ENCODE measurements at places on chromosomes 2 and 18.

GRCh38 chr2:15178946-15179345 is 382.2 kb downstream of the NBAS start:
- DNase-seq = no peak

DNA sequence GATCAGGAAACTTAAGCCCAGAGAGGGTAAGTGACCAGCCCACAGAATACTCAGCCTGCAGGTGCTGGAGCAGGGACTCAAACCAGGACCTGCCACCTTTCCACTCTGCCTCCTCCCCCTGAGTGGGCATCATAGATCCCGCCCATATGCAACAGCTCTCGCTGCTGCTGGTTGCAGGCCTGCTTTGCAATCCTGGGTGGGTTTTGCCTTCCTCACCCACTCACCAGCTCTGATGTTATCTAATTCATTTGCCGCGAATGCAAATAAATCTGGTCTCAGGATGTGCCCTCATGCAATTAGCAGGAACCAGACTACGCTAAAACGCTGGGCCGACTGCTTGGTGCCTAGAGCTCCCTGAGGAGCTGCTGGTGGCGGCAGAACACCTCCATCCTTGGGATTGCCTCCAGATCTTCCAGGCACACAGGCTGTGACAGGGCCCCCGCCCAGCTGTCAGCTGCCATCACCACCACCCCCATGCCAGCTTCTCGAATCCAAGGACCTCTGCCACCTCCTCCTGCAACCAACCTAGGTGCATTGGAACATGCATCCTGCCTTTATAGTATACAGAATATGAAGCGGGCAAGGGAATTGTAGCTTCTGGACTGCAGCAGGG is 28.8 kb downstream of the CNGA3 start:
- DNase-seq = no peak

DNA sequence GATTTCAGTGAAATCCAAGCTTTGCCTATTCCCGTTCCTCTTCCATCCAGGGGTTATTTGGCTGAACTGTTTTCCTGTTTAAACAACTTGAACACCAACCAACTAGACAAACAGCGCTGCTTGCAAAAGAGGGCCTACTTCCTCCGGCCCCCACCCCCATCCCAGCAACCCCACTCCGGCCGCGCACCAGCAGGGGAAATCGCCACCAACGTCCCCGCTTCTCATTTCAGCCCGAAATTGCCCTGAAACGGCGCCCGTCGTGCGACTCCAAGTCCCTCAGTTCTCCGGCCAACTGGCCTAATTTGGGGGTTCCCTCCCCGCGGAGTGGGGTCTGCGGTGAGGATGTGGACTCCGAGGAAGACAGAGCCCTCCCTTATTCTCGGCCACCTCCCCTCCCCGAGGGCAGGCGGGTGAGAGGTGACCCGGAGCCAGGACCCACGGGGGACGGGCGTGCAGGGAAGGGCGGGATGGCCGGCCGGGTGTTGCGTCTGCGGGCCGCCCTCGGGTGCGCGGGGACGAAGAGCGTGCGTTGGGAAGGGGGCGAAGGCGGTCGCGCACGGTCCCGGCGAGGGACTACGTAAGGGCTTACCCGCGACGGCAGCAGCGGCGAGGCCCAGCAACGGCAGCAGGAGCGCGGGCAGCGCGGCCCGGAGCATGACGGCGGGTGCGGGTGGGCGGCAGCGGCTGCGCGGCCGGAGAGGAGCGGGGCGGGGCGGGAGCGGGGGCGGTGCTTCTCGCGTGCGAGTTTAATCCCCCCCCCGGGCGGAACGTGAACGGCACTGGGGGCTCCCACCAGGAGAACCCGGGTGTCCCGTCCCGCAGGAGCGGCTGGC is at the start of gene CD302:
Gene CD302 (minus strand): TSS at position 666 of the 833 bp plus-strand sequence. CDS start 10 bp downstream, at position 656.
- no peak for DNase-seq

GRCh38 chr18:69980982-69981804 is 33.5 kb upstream of the CD226 start:
- no peak for DNase-seq

DNA sequence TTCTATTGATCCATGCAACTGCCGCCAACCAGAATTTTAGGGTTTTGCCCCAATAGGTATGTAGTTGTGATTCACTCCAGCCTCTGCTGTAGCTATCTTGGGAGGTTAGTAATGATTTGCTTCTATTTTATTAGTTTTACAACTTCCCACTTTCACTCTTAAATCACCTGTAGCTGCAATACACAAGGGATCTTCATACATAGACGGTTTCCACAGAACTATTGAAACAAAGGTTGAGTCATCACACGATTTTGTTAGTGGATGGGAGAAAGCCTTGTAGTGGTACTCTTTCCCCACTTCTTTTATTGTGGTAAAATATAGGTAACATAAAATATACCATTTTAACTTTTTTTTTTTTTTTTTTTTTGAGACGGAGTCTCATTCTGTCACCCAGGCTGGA is 104.2 kb upstream of the SPRED2 start:
- no peak for DNase-seq

GRCh38 chr2:231685349-231686191 is 22.8 kb upstream of the PTMA start:
- no peak for DNase-seq

DNA sequence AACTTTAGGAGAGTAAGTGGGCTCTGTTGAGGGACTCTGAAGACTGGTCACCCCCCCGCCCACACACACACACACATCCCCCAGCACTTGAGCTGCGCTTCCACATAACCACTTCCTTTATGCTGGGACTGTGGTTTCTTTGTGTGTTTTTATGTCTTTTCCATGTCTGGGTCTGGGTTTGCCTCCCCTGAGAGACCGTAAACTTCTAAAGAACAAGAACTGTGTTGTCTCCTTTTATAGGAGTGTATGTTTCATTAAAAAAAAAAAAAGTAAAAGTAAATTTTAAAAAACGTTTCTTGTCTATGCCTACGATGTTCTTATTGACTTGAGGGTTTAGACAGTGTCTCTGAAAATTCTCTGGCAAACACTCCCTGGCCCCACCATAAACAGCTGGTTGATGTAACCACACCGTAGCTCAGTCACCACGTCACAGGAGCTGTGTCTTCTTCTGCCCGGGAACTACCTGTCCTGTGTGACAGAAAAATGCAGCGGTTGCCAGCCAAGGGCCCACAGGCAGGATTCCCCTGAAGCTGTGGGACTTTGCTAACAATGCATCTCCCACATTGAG is 68.0 kb downstream of the KLHL29 start:
- no peak for DNase-seq

- no peak for DNase-seq
These were observed 67.3 kb downstream of the SMIM21 start for GRCh38 chr18:75360215-75360614.

DNA sequence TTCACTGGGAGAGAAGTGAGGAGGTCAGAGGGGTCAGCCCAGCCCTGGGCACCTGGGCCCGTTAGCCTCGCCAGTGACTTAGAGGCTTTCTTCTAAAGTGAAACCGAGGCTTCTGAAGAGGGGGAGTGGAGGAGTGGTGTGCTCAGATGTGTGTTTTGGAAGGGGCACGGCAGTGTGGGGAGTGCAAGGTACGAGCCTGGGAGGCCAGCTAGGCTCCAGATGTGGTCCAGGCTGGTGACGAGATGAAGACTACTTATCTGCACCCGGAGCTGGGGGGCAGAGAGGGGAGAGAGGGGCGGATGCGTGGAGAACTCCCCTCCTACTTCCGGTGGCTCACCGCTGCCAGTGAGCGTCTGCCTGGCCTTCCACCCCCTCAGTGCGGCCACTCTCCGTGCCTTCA is 371.3 kb upstream of the HS6ST1 start:
- no peak for DNase-seq

- DNase-seq = no peak
These were observed 2.9 kb upstream of the GREB1 start for GRCh38 chr2:11530864-11531465.

DNA sequence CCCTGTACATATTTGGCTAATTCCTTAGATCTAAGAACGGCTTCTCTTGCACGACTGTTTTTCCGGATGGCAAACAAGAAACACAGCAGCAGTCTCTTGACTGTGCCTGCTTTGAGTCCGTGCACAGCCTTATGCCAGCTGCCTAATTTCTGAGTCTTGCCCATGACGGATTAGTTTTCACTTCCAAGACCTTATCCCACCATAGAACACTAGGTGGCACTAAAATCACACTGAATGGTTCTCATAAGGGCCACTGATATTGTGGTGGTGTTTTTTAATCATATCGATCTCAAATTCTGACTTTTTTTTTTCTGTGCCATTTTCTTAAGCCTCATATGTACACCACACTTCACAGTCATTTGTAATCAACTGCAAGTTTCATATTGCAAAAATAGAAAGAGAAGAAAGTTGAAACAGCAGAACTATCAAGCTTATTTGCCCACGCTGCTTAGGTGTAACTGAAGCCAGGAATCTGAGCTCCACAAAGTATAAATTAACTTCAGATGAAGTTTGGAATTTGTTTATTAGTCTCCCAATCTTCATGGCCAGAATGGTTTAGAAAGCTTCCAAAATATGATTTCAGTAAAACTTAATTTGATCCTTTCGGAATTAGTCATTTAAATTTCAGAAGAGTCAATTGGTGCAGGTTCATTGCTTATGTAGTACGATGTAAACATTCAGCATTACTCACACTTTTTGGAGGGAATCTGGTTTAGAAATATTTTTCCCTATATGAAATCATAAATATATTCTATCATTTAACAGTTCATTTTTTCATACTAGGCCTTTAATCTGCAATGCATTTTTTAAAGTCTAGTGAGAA is 45.5 kb upstream of the SCN7A start:
- DNase-seq = peak; percentile 45

DNA sequence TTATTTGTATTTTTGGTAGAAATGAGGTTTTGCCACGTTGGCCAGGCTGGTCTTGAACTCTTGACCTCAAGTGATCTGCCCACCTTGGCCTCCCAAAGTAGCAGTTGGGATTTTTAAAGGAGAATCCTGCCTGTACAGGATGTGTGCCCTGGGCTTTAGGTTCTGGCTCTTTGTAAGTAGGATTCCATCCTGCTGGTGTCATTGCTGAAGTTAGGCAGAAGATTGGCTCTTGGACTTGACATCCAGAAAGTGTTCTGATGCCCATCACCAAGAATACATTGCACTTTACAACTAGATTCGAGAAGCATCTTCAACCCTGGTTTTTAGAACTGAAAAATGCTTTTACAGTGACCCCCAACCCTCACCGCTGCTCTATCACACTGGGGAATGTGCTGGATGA is 4.4 kb upstream of the TWIST2 start:
- no peak for DNase-seq

GRCh38 chr2:11050565-11050964 is 104.7 kb upstream of the SLC66A3 start:
- no peak for DNase-seq

DNA sequence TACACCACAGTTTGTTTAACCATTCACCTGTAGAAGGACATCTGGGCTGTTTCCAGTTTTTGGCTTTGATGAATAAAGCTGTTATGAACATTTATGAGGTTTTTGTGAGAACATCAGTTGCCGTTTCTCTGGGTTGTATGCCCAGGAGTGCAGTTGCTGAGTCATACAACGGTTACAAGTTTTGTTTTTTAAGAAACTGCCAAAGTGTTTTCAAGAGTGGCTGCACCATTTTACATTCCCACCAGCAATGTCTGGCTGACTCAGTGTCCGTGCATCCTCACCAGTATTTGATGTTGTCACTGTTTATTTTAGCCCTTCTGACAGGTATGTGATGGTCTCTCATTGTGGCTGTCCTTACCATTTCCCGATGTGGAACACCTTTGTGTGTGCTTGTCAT is 48.0 kb upstream of the GPR17 start:
- no peak for DNase-seq

GRCh38 chr2:6913415-6914157 is 3.6 kb upstream of the RNF144A start:
- DNase-seq = no peak

DNA sequence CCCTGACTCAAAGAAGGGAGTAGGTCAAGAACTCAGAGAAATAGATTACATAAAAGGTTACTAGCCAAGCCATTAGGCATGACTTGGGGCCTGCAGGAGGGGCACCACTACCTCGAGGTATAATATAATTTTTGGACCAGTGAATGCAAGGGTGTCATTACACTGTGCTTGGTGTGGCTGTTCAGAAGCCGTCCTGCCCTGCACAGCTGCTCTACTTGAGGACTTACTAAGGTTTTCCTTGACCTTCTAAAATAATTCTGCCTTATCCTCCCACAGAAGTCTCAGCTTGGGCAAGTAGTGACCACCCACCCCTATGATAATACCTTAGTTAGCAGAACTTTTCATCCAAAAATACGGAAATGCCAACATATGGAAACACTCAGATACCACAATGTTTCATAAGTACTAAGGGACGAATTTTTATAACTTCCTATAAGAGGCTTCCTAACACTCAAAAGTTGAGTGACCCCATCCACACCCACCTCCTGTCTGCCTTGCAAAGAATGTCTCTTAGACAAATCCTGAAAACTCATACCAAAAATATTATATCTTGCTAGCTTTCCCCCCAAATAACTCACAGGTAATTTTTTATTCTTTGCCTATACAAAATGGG is 17.7 kb upstream of the ATG16L1 start:
- no peak for DNase-seq

DNA sequence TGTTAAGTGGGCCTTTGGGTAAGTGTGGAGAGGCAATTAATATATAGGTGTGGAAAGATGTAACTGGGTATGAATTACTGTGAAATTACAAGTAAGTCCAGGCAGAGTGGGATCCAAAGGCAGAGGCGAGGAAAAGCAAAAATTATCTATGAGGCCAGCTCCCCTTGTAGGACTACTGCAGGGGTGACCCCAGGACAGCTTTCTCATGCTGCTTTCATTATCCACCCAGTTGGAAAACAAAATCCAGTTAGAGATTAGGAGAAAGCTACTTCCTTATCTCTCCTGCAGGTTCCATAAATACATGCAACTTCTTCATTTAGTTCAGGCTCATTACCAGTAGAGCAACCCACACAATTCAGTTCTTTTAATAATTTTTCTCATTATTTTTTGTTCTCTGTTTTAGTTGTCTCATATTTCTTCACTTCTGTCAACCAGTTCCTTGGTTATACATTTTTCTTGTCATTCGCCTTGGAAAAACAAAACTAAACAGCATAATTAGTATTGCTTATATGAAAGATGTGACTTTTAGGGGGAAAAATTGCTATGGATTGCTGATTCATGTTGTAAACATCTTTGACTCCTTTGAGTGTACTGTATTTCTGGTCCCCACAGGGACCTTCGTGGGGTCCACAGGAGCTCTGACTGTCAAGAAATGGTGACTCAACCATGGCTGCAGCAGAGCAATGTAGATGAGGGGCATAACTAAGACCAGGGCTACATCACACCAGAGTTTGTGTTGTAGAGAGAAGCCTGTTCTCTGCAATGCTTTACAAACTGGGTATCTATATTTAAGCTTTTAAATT is 110.4 kb upstream of the PARD3B start:
- no peak for DNase-seq

- no peak for DNase-seq
These were observed 82.4 kb downstream of the AGPS start for GRCh38 chr2:177474998-177475397.

GRCh38 chr2:45305599-45305998 is 296.3 kb upstream of the SIX2 start:
- no peak for DNase-seq
